ENCODE measurements at places on chromosomes 2 and 18. TPM values are rescaled to one million over a fixed set of nuclear protein-coding genes. Genes with fewer than 3 reads are reported as not detected.
A peak's percentile ranks its signal among the peaks of the same experiment; 100 is the strongest.

GRCh38 chr18:41647914-41648313, 307.1 kb upstream of the PIK3C3 start:
- H3K27me3 ChIP-seq, result no peaks in the 10 kb centered on the region
- no peak overlapping the region for H3K27ac ChIP-seq
- no peaks in the 10 kb centered on the region for H3K4me1 ChIP-seq
- H3K36me3 ChIP-seq, result no peaks in the 10 kb centered on the region

The POTEJ gene
- total RNA-seq, result not detected

The COLEC11 gene
- 0.18 TPM for total RNA-seq

The REEP1 gene
- 0.30 TPM for total RNA-seq

DNA sequence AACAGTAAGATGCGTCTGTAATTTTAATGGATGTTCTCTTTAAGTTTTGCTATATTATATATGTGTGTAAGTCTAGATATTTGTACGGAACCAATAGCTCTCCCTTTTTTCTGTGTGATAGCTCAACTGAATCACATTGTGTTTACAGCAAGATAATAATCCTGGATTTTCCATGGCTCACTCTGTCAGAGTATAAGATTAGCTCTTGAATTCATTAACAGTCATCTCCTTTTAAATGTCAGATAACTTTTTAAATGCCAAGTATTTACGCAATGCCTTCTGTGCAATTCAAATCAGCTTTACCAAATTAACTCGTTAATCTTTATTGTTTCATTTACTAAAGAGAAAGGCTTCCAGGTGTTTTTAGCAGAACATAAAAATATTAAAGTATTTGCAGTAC, 76.9 kb downstream of the KIAA2012 start:
- H3K27ac ChIP-seq, result no peak overlapping the region
- H3K4me3 ChIP-seq, result no peak overlapping the region
- no peaks in the 10 kb centered on the region for H3K4me1 ChIP-seq
- DNase-seq, result no peak
- H3K36me3 ChIP-seq, result no peaks in the 10 kb centered on the region

- H3K27ac ChIP-seq, result no peak overlapping the region
- H3K4me3 ChIP-seq, result no peak overlapping the region
- no peaks in the 10 kb centered on the region for H3K27me3 ChIP-seq
Measured at GRCh38 chr2:150621526-150622213, 134.2 kb upstream of the RND3 start.

GRCh38 chr18:59488899-59489298, 129.8 kb upstream of the LMAN1 start:
- no peak overlapping the region for H3K4me3 ChIP-seq
- DNase-seq, result no peak
- H3K36me3 ChIP-seq, result no peaks in the 10 kb centered on the region
- H3K4me1 ChIP-seq, result no peaks in the 10 kb centered on the region
- no peak overlapping the region for H3K27ac ChIP-seq

The PPM1B gene
- total RNA-seq, result 34.8 TPM

DNA sequence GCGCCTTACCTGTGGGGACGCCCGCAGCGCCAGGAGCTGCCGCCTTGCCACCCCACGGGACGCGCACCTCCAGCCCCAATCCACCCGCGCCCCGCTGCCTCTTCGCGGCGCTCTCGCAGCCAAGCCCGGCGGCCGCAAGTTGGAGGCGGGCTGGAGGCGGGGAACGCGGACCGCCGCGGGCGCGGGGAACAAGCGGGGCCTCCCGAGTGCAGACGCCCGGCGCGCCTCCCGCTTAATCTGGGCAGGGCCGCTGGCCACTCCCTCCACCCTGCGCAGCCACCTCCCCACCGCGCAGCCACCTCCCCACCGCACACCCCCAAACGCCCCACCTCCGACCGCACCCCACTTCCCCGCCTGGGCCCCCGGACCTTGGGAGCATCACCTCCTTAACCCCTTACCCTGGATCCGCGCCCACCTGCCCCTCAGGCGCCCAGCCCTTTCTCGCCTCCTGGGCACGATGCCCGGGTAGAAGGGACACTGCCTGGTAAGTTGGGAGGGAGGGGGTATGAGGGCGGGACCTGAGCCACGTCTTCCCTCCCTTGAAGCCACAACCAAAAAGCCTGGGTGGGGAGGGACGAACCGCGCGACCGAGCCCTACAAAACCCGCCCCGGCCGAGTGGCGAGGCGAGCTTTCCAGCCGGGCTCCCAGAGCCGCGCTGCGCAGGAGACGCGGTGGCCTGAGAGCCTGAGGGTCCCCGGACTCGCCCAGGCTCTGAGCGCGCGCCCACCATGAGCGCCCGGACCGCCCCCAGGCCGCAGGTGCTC, at the start of the genes COL4A3 and COL4A4:
Gene COL4A3, plus strand, starts transcription at position 627 of the 765 bp plus-strand sequence. Its CDS starts 103 bp downstream, at position 730.
Gene COL4A4, minus strand, starts transcription at position 208 of the 765 bp plus-strand sequence. CDS start 16,722 bp downstream, outside the sequence.
- H3K27me3 ChIP-seq, result peaks cover 54% of the 10 kb centered on the region
- peak; percentile 25 for DNase-seq
- peaks cover 4% of the 10 kb centered on the region for H3K4me1 ChIP-seq

The POTEF gene
- not detected for total RNA-seq

The GPR35 gene
- total RNA-seq, result 3.6 TPM

The KCNG2 gene
- not detected for total RNA-seq

DNA sequence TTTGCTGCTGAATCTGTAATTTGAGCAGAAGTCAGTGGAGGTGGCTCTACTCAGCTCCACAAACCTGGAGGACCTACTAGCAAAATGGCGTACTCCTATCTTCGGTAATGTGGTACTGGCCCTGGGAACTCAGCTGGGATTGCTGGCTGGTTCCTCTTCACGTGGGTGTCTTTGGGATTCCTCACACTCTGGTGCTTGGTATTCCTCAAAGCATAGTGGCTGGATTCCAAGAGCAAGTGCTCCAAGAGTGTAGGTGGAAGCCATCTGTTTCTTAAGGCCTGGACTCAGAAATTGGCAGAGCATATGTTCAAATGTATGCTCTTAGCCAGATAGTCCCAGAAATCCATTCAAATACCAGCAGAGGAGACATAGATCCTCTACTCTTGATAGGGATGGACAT, 281.9 kb upstream of the CDH7 start:
- H3K4me3 ChIP-seq, result no peak overlapping the region
- no peaks in the 10 kb centered on the region for H3K36me3 ChIP-seq
- H3K4me1 ChIP-seq, result no peaks in the 10 kb centered on the region
- DNase-seq, result no peak
- H3K27me3 ChIP-seq, result no peaks in the 10 kb centered on the region

DNA sequence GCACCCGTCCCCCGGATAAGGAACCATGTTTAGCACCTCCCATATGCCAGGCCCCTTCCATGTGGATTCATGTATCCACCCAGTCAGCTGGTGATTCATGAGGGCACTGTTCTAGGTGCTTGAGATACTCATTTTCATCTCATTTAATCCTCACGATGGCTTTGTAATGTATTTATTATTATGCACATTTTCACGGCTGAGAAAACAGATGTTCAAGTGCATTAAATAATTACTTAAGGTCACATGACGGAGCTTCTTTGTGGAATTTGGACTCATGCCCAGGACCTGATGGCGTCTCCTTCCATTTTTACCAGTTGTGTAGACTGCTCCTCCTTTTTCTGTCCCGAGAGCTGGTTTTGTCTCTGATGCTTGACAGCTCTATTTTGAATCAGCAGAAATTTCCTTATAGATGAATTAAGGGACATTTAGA, 72.2 kb upstream of the RBM44 start:
- DNase-seq, result no peak
- no peak overlapping the region for H3K27ac ChIP-seq
- peaks cover 72% of the 10 kb centered on the region for H3K4me1 ChIP-seq
- H3K36me3 ChIP-seq, result peaks cover 23% of the 10 kb centered on the region

The RTP5 gene
- total RNA-seq, result 0.07 TPM

DNA sequence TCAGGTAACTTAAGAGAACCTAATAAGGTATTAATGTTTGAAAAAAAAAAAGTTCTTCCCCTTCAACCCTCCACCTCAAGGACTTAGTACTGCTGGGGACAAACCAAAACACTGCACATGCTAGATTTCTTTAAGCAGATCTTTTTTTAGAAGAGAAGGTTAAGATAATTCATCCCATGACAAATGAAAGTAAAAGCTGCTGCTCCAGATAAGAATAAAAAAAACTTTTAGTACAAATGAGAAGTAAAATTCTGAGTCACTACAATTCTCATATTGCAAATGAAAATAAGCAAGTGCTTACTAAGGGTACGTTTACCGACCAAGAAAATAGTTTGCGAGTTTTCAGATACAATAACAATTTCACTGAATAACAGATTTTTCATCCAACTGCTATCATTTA, 8.9 kb downstream of the STAM2 start:
- peaks cover 7% of the 10 kb centered on the region for H3K36me3 ChIP-seq
- H3K4me3 ChIP-seq, result peak overlapping the region; percentile 28

- DNase-seq, result no peak
- no peaks in the 10 kb centered on the region for H3K4me1 ChIP-seq
- H3K27me3 ChIP-seq, result no peaks in the 10 kb centered on the region
- peaks cover 21% of the 10 kb centered on the region for H3K36me3 ChIP-seq
- no peak overlapping the region for H3K27ac ChIP-seq
- H3K4me3 ChIP-seq, result no peak overlapping the region
Measured at GRCh38 chr2:32182667-32183066, 17.0 kb downstream of the SLC30A6 start.

The NOL4 gene
- total RNA-seq, result not detected

GRCh38 chr18:62832282-62832681, 116.9 kb downstream of the PHLPP1 start:
- H3K27me3 ChIP-seq, result no peaks in the 10 kb centered on the region
- peaks cover 7% of the 10 kb centered on the region for H3K36me3 ChIP-seq
- no peak overlapping the region for H3K27ac ChIP-seq
- DNase-seq, result no peak

All from activated CD4-positive, alpha-beta T cell treated with anti-CD3 and anti-CD28 coated beads for 36 hours (primary cell).